ENCODE measurements at places on chromosomes 11 and 22.

- DNase-seq: no peak
Measured at GRCh38 chr22:47207387-47207786, 444.9 kb downstream of the TBC1D22A start.

GRCh38 chr11:70886676-70887541 lies 365.5 kb downstream of the SHANK2 start:
- no peak for DNase-seq

DNA sequence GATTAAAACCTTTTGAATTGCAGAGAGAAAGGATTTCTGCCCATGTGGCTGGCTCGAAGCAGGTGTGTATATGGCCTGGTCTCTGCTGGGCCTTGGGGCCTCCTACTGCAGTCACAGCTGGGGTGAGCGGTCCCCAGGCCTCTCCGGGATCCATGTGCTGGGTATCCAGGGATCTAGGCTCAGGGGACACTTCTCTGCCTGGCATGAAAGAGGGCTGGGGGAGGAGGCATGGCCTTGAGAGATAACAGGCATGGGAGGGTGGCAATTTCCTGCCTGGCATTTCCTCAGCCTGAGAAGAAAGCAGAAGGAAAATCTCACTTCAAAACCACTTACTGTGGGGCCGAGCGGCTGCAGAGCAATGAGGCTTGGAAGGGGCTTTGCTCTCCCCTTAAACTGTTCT lies 20.3 kb upstream of the PARVG start:
- DNase-seq: no peak

- DNase-seq: no peak
Measured at GRCh38 chr11:23480736-23481135, 620.5 kb upstream of the CCDC179 start.

- no peak for DNase-seq
Measured at GRCh38 chr22:50199829-50200460, 866 bp upstream of the SELENOO start.

- DNase-seq: no peak
Measured at GRCh38 chr22:38451864-38452263, 3.1 kb downstream of the KCNJ4 start.

DNA sequence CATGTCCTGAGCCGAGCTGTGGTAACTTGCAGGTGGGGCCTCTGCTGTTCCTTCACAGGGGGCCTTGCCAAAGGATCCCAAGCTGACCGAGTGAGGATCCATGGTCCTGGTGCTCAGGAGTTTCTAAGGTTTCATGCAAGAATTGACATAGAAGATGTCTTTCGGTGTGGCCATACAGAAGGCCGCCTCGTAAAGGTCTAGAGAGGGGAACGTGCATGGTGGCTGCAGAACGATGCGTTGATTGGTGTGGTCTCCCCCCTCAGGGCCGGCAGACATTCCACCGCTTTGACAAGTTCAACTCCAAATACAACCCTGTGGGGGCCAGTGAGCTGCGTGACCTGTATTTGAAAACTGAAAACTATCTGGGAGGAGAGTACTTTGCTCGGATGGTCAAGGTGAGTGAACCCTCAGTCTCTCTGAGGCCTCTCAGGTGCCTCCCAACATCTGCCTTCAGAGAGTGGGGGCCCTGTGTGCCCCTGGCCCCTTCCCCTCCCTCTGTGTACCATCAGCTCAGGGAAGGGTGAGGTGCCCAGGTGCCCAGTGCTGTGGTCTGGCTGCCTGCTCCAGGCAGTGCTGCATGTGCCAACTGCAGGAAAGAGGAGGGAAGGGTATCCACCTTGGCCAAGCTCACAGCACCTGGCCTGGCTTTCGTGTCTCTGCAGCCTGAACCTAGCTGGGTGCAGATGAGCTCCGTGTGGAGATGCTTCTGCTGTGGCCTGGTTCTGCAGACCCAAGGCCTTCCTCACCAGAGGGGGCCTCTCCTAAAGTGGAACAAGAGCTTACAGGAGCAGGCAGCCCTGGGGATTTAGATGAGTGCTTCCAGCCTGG lies 39.8 kb downstream of the AMPD3 start:
- DNase-seq: no peak

- no peak for DNase-seq
Measured at GRCh38 chr11:21820176-21820575, 372.7 kb upstream of the ANO5 start.

- no peak for DNase-seq
Measured at GRCh38 chr11:76166314-76166713, 40.0 kb downstream of the WNT11 start.

- no peak for DNase-seq
Measured at GRCh38 chr22:22547692-22548300, 11.3 kb downstream of the PRAME start.

DNA sequence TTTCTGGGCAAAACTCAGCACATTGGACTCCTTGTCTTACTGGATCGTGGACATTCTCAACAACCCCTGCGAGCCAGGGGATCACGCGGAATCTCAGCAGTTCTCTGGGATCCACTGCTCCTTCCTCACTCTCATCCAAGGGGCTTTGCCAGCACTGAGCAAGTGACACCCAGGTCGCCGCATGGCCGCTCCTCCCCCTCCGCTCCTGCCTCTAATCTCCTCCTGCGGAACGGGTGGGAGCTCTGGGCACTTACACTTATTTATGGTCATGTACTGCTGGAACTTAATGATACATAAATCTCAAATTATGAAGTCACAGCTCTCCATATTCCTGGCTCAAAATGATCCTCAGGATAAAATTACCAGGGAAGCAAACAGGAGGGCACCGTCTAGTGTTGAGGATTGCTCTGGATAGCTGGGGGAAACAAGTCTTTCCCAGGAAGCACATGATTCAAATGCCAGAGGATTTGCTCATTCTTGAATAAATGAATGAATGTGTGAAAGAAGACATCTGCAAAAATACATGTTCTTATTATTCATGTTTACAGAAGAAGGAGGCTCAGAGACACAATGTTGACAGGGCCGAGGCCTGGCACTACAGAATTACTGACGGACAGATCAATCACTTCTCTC lies 1077.3 kb downstream of the TBC1D22A start:
- DNase-seq: no peak

DNA sequence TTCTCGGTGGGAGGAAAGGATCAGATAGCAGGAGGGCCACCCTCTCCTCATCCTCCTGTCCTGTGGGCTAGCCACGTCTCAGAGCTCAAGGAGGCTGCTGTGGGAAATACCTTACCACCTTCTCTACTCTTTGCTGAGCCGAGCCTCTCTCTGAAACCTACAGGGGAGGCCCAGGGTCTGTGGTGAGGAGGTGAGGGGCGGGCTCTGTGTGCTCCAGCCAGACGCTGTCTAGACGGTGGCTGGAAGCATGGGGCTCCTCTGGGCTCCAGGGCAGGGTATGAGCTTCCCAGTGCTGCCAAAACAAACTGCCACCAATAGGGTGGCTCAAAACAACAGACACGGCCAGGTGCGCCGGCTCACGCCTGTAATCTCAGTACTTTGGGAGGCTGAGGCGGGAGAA lies 5.5 kb upstream of the TMPRSS6 start:
- no peak for DNase-seq

GRCh38 chr11:83721263-83721662 lies 435.1 kb upstream of the CCDC90B start:
- no peak for DNase-seq

DNA sequence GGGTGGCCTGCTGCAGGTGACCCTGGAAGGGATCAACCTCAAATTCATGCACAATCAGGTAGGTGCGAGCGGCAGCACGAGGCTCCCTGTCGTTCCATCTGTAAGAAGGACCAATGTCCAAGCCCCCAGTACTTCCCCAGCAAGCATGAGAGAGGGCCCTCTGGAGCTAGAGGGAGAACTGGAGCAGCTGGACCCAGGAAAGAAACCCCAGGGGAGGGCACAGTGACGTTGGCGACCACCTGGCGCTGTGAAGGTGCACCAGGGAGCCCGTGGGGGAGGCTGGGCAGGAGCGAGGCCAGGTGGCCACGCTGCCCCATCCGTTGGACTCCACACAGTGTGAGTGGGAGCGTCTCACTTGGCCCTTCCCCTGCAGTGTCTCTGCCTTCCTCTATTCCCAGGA lies 28.0 kb downstream of the MYBPC3 start:
- no peak for DNase-seq
